MV-4-11 (cell line): ENCODE measurements at places on chromosomes 2 and 18.

- no peak for DNase-seq
Measured at GRCh38 chr2:1653956-1654695, 90.2 kb downstream of the PXDN start.

DNA sequence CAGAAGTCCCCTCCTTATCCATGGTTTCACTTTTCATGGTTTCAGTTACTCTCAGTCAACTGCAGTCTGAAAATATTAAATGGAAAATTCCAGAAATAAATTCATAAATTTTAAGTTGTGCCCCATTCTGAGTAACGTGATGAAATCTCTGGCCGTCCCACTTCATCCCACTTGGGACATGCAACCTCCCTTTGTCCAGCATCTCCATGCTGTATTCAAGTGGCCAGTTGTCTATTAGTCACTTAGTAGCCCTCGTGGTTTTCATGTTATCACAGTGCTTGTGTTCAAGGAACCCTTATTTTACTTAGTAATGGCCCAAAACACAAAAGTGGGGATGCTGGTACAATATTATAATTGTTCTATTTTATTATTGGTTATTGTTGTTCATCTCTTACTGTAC, 18.0 kb upstream of the DAPL1 start:
- DNase-seq = no peak

- DNase-seq = no peak
Measured at GRCh38 chr2:18339326-18339725, 221.1 kb downstream of the RDH14 start.

GRCh38 chr2:84373391-84373790, 85.7 kb downstream of the SUCLG1 start:
- no peak for DNase-seq

DNA sequence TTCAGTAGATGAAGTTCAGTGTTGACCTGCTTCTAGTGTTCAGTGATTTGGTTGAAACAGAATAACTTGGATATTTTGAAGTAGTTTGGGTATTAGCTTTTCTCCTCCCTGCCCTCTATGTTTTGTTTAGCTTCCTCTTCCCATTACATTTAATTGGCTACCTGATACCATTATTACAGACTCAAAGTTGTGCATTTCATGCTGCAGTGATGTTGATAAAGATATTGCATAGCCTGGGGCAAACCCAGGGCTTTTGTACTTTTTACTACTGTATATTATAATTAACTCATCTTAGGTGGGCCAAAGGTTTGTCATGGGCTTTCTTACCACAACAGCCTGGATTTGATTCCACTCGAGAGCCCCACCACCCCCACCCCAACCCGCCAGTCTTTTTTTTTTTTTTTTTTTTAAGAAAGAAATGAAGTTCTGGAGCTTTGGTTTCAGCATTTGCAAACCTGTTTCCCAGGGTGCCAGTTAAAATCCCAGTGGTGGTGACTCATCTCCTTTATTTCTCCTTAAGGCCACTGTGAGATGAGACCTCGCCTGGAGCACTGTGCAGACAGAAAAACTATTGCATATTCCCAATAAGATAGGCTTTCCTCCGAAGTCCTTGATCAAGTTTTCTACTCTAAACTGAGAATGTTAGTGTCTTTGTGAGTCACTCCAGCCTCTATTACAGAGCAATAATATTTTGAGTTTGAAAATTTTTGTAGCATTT, 393.7 kb upstream of the FANCL start:
- no peak for DNase-seq

DNA sequence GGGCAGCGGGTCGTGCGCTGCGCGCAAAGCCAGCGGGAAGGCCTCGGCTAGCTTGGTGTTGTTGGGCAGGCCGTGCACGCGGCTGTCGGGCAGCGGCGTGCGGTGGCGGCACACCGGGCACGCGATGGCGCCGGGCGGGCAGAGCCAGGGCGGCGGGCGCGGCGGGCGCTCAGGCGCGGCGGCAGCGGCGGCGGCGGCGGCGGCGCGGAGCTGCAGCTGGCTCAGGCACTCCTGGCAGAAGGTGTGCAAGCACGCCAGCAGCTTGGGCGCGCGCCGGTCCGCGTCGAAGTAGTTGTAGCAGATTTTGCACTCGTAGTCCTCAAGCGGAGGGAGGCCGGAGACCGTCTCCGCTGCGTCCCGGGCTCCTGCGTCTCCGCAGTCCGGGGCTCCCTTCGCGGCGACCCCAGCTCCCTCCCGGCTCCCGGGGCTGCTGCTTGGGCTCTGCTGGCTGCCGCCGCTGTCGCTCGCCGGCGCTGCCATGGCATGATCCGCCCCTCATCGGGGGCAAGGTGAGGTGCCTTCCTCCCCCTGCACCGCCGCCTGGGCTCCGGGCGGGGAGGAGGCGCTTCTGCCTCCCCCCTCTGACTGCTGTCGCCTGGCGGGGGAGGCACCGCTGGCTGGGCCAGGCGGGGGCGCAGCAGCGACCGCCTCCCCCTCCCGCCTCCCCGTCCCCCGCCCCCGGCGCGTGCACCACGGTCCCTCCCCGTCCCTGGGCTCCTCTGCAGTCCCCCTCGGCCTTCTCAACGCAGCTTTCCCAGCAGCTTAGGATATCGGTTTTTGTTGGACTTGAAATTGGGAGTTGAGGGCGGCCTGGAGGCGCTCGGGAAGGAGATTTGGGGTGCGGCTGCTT, 21.0 kb upstream of the PAX3 start:
- DNase-seq = no peak

- DNase-seq = no peak
Measured at GRCh38 chr2:220051716-220052115, 424.3 kb downstream of the SLC4A3 start.

DNA sequence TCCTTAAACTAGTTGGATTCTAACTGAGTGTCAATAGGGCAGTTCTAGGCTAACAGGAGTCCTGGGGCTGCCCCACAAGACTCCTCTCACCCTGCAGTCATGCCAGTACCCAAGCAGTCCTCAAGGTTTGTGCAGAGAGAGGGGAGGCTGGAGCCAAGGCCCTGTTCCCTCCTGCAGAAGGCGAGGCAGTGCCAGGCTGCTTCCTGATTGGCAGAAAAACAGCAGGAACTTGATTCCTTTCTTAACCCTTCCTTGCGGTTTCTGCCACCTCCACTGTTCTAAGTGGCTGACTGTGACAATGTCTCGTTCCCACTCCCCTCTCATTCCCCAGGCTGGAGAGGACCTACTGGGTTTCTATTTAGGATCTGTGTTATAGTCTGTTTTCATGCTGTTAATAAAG, 75.3 kb downstream of the LPIN1 start:
- no peak for DNase-seq

- no peak for DNase-seq
Measured at GRCh38 chr2:217293607-217294006, 433.7 kb upstream of the TNP1 start.

DNA sequence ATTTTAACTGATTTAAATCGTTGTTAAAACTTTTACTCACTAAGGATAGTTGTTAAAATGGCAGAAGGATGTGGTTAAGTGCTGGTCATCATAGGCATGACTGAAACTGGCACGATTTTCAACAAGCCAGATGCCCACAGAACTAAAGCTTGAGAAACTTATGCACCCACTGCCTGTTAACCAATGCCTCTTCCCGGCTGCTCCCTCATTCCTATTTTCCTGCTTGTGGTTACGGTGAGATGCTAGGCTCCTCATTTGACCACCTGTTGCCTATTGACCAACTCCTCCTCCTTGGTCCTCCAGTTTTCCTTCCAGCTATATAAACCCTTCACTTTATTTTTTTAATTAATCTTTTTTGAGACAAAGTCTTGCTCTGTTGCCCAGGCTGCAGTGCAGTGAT, 238.7 kb downstream of the TFCP2L1 start:
- DNase-seq = no peak

DNA sequence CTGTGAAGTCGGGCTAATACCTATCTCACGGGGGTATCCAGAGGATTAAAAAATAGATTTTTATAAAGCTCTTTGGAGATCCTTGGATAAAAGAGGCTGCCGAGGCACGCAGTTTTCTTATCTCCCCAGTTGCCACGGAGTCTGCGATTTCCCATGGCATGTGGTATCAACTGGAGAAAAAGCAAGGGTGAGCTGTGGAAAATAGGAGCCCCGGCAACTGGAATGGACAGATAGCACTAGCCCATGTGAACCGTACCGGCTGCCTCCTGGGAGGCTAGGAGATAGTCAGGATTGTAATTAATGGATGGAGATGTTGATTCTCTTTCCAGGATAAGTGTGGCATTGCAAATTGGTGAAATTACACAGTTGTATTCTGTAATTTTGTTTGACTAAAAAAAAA, 407.6 kb upstream of the KCNH7 start:
- DNase-seq = no peak

GRCh38 chr18:47727409-47727808, 203.1 kb downstream of the SMAD2 start:
- no peak for DNase-seq
